ENCODE measurements at places on chromosomes 3 and 15. TPM values are rescaled to one million over a fixed set of nuclear protein-coding genes. Genes with fewer than 3 reads are reported as not detected.

Gene FEM1B
- 33.2 TPM for total RNA-seq

Gene IL12A
- total RNA-seq, result 1.5 TPM

Gene FANCD2OS
- total RNA-seq, result not detected

Gene MTHFS
- total RNA-seq, result 9.9 TPM

Gene MINAR1
- 0.93 TPM for total RNA-seq

Gene ISLR
- total RNA-seq, result not detected

Gene LRTM1
- total RNA-seq, result not detected

Gene MAPKBP1
- 49.1 TPM for total RNA-seq

Gene CCDC71
- 23.5 TPM for total RNA-seq

Data from endothelial cell of umbilical vein (primary cell).